ENCODE measurements at places on chromosomes 1 and 21.

- no peak for DNase-seq
These were observed 15.0 kb downstream of the PCSK9 start for GRCh38 chr1:55054396-55054795.

DNA sequence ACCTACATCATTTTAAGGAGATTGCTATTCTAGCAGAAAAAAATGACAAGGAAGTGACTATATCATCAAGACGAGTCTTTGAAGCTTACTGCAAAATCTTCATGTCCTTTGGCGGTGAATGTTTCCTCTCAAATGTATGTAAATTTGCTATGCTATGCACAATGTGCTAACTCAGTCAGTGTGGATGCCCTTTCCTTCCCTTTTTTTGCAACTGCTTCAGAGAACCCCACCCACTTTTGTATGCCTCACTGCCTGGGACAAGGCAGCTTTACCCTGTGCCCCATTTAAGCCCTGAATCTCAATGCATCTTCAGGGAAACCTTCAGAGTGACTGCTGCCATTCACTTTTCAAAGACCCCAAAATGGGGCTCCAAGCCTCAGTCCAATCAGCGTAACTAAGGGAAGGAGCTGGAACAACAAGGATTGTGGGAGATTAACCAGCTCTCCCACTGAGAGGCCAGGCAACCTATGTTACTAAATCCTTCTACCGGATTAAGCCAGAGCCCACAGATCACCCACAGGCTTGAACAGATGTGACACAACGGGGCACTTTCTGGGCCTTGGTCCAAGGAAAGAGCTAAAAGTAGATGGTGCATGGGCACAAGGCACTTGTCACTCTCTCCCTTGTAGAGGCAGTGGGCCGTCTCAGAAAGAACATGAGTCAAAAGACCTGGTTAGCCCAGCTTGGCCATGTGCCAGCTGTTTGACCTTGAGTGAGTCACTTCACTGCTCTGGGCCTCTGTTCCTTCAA lies 154.4 kb downstream of the PLPP3 start:
- DNase-seq: no peak

DNA sequence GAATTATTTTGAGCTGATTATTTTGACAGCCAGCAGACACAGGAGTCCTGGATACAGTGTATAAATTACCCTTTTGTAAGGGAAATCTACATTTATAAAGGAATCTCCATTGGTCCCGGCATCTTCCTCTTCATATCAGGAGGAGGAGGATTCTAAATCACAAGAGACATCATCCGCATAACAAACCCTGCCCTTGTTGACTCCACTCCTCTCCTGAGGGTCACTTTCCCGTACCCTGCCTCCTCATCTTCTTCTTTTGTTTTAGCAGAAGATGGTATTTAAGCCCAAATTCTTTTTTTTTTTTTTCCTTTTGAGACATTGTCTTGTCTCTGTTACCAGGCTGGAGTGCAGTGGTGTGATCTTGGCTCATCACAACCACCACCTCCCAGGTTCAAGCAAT lies 14.6 kb upstream of the PKNOX1 start:
- no peak for DNase-seq

DNA sequence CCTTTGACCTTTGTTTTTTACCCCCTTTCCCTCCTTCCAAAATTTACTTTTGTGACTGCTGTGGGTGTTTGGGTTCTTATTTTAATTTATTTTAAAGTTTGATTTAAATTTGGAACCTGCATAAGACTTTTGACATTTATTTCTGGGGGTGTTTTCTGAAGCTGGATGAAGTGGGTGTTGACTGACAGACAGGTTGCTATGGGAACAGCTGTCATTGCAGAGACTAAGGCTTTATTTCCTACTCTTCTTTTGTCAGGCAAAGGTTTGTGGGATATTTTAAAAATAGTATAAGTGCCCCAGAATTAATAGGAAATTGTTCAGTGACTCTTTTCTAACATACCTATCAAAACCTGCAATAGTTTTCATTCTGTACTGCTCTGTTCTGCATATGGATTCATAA lies 290.8 kb upstream of the ESRRG start:
- no peak for DNase-seq

GRCh38 chr21:31395268-31395667 lies 51.2 kb upstream of the TIAM1 start:
- no peak for DNase-seq

DNA sequence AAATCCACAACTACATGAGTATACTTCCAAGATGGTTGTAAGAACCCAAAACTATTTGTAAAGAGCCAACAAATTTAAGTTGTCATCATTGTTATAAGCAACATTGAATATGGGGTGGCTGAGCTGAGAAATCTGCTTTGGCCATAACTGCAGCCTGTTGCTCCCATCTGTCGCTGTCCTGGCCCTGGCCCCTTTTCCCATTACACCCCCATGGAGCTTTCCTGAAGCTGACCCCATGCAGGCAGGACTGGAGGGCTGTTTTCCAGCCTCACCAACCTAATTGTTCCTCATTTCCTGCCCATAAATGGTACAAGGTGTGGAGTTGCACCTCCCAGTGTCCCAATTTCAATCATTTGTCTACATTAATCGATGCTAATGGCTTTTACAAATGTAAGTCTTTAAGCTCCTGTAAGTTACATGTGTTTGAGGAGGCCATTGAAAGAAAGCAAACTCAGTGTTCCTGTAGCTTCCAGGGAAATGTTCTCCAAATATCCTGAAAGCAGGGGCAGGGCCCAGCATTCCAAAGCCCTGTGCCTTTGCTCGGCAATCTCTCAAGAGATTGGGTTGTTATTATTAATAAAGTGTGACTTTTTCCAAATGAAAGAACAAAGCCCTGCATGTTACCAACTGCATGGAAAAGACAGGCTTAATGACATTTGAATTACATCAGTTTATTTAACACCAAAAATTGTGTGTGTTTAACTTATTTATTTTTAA lies 545.9 kb downstream of the PLPP3 start:
- no peak for DNase-seq

DNA sequence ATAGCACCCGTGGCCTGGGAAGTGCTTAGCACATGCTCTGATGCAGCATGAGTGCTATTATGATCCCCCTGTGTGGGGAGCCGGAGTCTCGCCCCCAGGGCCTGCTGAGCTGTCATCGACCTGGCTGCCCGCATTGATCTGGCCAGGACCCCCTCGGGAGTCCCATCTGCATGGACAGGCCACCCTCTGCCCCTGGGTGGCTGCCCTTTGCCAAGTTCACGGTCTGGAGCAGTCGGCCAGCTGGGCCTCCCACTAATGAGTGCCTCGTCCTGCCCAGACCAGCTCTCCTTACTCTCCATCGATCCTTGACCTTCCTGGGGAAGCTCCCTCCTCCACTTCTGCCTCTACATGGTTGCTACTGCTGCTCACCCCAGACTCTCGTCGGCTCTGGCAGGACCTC lies 121.8 kb upstream of the RUNX3 start:
- no peak for DNase-seq

DNA sequence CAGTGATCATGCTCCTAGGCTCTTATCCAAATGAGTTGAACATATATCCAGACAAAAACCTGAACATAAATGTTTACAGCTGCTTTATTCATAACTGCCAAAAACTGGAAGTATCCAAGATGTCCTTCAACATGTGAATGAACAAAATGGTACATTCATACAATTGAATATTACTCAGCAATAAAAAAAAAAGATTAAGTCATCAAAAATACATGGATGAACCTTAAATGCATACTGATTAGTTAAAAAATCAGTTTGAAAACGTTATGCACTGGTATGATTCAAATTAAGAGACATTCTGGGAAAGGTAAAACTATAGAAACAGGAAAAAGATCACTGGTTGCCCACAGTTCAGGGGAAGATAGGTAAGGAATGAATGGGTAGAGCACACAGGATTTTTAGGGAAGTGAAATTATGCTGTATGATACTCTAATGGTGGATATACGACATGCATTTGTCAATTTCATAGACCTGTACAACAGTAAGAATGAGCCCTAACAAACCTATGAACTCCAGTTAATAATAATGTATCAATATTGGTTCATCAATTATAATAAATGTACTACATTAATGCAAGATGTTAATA lies 3.1 kb downstream of the LRRC40 start:
- no peak for DNase-seq

DNA sequence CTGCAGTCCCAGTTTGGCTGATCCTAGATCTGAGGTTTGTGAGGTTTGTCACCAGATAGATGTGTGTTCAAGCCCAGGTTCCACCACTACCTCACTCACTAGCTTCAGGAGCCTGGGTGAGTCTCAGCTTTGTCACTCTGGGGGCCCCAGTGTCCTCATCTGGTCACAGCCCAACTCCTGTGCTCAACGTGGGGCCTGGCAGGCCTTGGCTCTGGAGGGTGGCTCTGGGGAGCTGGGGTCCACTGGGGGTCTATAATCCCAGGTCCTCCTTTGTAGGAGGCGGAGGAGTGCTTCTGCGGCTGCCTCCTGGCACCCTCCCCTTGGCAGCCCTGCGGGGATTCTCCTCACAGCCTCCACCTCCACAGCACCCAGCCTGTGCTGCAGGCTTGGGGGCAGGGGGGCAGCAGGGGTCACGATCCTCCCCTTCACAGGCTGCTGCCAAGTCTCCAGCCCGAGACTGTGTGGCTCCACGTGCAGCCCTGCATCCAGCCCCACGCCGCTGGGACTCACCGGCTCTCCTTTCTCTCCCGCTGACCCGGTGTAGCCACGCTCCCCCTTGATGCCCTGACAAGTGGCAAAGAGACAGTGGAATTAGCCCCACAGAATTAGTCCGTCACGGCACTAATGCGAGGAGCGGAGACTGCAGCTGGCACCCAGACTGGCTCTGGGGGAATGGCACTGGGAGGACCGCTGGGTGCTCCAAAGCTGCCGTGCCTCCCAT lies 22.5 kb upstream of the PEF1 start:
- DNase-seq: no peak

DNA sequence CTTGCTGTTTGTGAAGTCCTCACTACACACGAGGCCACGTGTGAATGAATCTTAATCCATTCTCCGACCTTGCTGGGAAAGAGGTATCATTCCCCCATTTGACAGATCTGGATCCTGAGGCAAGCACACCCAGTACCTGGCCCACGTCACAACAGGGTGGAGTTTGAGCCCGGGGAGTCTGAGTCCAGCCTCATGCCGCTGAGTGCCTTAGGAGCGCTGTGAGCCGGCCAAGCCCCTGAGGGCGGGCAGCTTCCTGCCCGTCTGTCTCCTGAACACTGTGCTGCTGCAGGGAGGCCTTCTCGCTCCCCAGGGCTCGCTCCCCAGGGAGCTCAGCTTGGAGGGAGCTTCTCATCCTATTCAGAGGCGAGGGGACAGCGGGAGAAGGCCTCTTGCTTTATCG lies 29.7 kb downstream of the SLC45A1 start:
- no peak for DNase-seq

GRCh38 chr1:9371951-9372350 lies 79.3 kb downstream of the SPSB1 start:
- no peak for DNase-seq

GRCh38 chr21:25467896-25468295 lies 139.4 kb downstream of the MRPL39 start:
- DNase-seq: no peak

DNA sequence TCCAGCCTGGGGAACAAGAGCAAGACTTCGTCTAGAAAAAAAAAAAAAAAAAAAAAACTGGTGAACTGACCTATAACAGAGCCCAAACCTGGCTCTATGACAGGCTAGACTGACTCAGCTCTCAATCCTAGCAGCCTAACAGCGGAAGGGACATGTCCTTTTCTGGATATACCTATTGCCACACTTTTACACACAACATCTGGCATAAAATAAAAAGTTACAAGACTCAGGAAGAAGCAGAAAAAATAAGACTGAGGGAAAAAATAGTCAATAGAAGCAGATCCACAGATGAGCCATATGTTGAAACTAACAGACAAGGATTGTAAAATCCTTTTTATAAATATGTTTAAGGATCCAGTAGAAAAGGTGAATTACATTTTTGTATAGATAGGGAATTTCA lies 57.5 kb upstream of the IPO9 start:
- DNase-seq: no peak

GRCh38 chr1:2591581-2592261 lies 5.1 kb downstream of the PRXL2B start:
- no peak for DNase-seq

DNA sequence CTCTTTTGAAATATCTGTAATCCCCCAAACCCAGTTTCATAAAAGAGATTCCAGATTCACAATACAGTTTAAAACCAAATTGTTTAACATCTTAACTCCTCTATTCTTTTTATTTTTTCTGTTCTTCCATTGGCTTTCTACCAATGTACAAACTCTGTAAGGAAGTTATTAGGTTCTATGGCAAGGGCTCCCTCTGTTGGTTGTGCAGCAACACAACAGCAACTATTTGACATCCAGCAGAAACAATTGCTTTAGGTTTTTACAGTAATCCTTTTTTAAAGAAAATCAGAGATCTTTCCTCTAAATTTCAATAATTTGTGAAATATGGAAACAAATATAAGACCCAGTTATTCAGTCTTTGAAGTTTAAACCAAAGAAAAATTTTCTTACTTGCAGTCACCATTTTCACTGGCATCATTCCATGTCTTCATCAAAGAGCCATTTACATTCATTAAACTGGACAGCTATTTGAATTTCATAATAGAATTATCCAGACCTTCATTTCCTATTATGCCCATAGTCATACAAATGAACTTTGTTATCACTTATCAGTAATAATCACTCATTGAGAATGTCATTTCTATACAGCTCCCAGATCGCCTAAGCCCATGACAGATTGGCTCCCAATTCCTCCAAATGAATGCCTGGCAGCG lies 46.5 kb upstream of the RNF11 start:
- peak; percentile 17 for DNase-seq

- DNase-seq: no peak
These were observed 20.2 kb upstream of the SLFNL1 start for GRCh38 chr1:41041614-41042270.

- no peak for DNase-seq
These were observed 72.2 kb upstream of the RALGPS2 start for GRCh38 chr1:178652506-178653490.

DNA sequence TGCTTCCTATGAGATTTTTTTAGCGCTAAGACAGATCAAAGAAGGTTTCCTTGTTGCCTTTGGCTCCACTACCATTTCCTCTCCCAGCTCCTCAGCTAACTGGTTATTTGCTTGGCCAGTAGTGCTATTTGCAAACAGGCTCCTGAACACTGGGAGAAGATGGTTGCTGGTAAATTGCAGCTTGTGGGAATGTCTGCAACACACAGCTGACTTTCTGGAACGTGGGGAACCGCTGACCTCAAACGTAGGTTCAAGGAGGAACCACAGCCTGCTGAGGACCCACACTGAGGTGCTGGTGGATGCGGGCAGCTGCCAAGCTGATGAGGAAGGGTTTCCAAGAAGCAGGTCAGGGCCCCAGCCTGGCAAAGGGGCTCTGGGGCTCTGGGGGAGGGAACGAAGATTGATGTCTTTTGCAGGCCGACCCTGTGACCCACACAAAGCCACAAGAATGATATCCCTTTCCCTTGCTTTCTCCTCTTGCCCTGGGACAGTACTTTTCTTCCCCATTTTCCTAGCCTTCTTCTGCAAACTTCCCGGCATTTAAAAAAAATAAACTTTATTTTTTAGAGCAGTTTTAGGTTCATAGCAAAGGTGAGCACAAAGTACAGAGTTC lies 24.8 kb downstream of the GNG4 start:
- DNase-seq: no peak

DNA sequence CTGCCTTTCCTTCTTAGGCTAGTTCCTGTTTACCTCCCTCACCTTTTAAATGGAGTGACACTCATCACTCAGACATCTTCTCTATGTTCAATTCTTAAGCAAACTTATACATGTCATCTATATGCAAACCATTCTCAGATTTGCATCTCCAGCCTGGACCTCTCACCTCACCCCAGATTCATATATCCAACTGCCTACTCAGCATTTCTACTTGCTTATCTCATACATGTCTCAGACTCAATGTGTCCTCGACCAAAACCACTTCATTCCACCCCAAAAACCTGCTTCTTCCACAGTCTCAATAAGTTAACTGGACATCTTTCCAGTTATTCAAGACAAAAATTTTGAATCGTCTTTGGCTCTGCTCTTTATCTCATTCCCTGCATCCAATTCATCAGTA lies 62.6 kb downstream of the ERICH3 start:
- DNase-seq: no peak
